ENCODE measurements at places on chromosomes 2 and 18.

DNA sequence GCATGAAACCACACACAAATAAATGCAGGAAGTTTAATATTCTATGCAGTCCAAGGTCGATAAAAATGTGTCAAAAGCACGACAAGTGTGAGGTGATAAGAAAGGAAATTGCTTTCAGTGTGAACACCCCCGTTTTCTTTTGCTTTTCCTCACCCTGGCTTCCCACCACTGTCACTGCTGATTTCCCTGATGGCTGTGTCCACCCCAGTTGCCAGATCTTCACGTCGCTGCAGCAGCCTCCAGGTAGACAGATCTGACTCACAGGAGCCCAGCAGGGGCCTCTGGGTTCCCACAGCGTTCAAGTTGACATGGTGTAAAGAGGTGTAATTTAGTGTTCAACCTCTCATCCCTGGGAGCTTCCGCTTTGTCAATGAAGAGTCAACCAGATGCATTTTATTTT lies 128.0 kb upstream of the TACR1 start:
- DNase-seq = no peak

GRCh38 chr2:40639320-40639719 lies 187.4 kb upstream of the SLC8A1 start:
- peak; percentile 82 for DNase-seq

GRCh38 chr18:34121200-34121721 lies 103.5 kb downstream of the NOL4 start:
- peak; percentile 18 for DNase-seq

DNA sequence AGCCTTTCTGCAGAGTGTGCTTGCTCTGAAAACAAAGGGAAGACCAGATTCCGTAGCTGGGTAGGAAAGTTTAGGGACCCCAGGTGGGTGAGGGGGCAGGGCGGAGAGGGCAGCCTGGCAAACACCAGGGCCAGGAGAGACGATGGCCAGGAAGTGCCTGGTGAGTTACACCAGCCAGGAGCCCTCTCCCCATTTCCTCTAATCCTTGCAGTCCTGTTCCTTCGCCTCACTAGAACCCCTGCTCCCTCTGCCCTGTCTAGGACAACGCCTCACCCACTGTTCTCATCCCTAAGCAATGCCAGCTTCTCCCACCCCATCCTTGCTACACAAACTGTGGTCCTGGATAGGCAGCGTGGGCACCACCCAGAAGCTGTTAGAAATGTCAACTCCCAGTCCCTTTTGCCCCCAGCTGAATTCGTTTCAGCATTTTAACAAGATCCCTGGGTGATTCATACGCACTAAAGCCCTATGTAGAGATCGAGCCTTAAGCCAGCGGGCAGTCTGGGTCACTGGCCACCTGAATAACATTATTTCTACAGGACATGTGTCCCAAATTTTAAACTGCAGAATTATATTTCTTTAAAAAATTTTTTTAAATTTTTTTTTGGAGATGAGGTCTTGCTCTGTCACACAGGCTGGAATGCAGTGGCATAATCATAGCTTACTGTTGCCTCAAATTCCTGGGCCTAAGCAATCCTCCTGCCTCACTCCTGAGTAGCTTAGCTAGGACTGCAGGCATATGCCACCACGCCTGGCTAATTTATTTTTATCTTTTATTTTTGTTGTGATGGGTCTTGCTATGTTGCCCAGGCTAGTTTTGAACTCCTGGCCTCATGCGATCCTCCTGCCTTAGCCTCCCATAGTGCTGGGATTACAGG lies 10.9 kb downstream of the WIPF1 start:
- no peak for DNase-seq

DNA sequence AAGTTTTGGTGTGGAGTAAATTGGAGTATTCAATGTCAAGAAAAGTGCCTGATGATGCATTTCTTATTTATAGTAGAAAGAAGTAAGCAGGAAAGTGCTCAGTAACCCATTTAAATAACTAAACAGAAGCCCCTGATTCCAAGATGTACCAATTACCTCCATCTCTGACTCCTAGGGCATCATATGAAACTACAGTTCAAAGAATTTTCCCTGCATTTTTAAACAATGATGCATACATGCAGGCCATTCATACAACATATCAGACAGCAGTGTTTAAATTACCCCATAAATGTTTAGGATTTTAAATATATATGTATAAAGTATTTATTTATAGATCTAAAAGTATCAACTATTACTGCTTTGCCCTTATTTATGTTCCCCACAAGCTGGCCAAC lies 36.2 kb downstream of the FTCDNL1 start:
- no peak for DNase-seq
